HS-5 (cell line): ENCODE measurements at places on chromosomes 1 and 21.

DNA sequence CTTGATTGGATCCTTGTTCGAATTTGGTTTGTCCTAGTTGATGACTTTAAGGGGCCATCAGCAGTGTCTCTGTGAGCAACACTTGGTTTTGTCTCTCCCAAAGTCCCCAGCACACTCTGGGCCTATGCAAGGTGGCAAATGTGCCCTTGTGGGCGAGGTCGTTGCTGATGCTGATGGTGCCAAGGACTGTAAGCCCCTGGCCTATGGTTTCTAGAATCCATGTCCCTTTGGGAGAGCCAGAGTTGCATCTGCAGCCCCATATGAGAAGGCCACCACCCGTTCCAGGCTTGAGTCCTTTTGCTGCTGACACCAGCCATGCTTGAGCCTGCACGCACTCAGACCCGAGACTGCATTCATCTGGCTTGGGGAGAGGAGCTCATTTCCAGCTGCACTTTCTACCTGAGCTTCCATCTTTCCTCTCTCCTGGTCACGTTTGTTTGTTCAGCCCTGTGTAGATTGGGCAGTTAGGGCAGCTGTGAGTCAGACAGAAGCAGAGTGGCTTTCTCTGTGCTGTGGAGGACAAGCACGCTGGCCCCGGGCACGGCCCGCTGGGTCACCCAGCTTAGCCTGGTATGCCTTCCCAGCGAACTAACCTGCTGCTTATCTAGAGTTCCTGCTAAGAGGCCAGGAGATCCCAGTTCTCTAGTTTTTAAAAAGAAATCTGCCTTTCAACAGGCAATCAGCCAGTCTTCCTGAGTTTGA, 52.1 kb upstream of the CSF3R start:
- DNase-seq, result no peak

- DNase-seq, result no peak
Measured at GRCh38 chr21:39073063-39073462, 110.2 kb downstream of the PSMG1 start.

- DNase-seq, result no peak
Measured at GRCh38 chr21:43189936-43190335, 21.1 kb downstream of the CRYAA start.

- no peak for DNase-seq
Measured at GRCh38 chr21:27557356-27557755, 590.5 kb upstream of the ADAMTS5 start.

DNA sequence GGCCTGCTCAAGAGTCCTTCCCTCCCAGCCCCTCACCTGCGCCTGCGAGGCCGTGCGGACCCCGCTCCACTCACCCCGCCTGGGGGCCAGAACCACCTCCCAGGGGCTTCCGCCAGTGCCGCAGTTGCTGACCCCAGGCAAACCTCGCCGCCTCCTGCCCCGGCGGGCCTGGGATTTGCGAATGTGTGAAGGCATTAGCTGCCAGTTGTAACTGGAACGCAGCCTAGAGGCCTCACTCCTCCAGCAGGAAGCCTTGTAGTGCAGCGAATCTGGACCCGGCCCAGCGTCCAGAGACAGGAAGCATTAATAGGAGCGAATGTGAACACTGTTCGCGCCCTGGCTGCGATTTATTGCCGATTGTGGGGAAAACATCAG, 140.9 kb upstream of the ARHGEF16 start:
- no peak for DNase-seq

GRCh38 chr1:216606047-216606637, 117.1 kb downstream of the ESRRG start:
- DNase-seq, result no peak

- DNase-seq, result no peak
Measured at GRCh38 chr1:154960446-154961136, 991 bp downstream of the PYGO2 start.
